ENCODE measurements at places on chromosomes 2 and 18. TPM values are rescaled to one million over a fixed set of nuclear protein-coding genes. Genes with fewer than 3 reads are reported as not detected.

RAD51AP2 gene
- 0.18 TPM for polyA plus RNA-seq

DNA sequence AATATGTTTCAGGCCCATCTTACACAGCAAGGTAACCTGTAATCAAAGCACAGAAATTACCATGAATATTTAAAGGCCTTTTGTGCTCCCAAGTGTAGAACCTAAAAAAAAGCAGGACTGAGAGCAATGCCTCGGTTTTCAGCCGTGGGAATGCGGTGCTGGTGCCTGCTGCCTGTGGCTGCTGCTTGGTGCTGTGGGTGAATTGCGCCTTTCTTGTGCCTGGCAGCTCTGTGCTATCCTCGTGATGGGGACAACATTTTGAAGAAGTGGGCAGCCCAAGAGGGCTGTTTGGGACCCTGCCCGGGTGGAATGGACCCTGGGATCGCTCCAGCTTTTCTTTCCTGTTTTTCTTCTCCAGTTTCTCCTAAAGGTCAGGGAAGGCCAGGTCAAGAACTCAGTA lies 91.2 kb downstream of the ASAP2 start:
- DNase-seq, result no peak

GRCh38 chr2:48397846-48398245 lies 132.1 kb upstream of the STON1 start:
- no peak for DNase-seq

SGPP2 gene
- polyA plus RNA-seq, result 4.4 TPM

DNA sequence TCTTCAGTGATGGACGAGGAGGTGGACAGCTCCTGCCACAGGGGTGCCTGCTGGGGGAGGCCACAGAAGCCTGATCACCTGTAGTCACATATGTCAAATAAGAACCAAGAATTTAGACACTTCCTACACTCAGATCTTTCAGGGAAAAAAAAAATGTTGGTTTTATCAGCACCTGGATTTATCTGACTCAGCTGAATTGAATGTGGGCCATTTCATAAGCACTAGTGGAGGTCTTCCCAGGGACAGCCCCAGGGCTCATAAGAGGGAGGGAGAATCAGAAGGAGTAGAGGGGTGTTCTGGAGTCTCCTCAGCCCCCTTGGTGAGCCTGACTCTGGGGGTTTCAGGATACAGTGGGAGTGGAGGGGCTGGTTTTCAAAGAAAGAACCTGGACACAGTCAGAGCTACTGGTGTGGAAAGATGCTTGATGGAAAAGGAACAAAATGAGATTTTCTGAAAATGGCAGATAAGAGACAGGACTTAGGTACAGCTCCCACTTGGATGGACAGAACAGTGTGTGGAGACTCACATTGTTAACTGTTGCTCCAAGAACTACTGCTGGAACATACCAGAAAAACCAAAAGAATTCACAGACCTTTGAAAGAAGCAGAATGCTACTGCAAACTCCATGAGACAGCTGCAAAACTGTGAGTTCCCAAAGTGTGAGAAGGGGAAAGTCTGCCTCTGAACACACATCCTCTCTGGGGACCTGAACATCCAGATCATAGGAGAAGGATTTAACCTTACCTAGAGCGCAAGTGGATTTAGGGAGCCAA lies 45.4 kb downstream of the LCT start:
- DNase-seq, result no peak

All from thymus (tissue), 14 donors.